Stimulated activated CD4-positive, alpha-beta T cell treated with anti-CD3 and anti-CD28 coated beads, TNF-alpha, amount 100 ng/mL, for 48 hours (primary cell): ENCODE measurements at places on chromosomes 11 and 22.

- no peak for DNase-seq
Measured at GRCh38 chr11:94032066-94032465, 10.9 kb downstream of the HEPHL1 start.

GRCh38 chr11:128404437-128404836 is 182.9 kb downstream of the ETS1 start:
- DNase-seq, result no peak

- DNase-seq, result no peak
Measured at GRCh38 chr11:104151404-104152204, 12.3 kb downstream of the PDGFD start.

- no peak for DNase-seq
Measured at GRCh38 chr11:134414766-134415765, 3.0 kb upstream of the B3GAT1 start.

GRCh38 chr11:36453678-36454077 is 56.4 kb downstream of the TRAF6 start:
- no peak for DNase-seq

GRCh38 chr11:8810540-8811301 is 100.3 kb upstream of the AKIP1 start:
- DNase-seq, result no peak

GRCh38 chr11:59418156-59418555 is 8.1 kb downstream of the OR5A2 start:
- no peak for DNase-seq

GRCh38 chr11:69326622-69327219 is 32.8 kb downstream of the MYEOV start:
- no peak for DNase-seq

GRCh38 chr11:45374653-45375059 is 88.5 kb upstream of the SYT13 start:
- DNase-seq, result no peak

- no peak for DNase-seq
Measured at GRCh38 chr11:73851046-73851764, 25.4 kb downstream of the COA4 start.

DNA sequence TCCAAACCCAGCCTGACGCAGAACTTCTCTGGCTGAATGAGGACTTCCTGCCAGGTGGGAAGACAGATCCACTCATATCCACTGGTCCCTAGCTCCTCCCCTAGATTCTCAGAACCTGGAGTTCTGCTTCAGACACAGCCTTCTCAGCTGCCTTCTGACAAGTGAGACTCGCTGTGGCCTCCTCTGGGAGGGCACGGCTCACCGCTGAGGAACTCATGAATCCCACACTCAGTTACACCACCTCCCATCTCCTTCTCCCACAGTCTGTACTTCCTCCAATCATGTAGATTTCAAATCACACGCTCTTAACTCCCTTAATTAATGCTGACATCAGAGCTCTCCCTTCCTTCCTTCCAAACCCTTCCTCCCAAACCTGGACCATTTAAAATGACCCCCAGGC is 86.4 kb upstream of the TMEM45B start:
- no peak for DNase-seq

DNA sequence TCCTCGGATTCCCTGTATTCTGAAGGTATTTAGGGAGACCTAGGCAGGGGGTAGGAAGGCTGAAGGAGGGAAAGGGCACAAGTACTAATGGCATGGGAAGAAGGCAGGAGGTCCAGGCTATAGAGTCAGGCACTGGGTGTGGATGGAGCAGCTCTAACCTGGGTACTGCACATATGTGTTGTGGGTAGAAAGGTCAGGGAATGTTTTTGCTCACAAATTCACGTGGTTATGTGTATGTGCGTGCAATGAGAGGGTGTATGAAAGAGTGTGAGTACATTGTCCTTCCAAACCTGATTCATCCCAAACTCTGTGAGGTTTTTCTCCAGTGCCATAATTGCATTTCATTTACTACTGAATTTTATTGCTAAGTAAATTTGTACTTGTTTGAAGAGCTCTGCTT is 23.2 kb downstream of the DNHD1 start:
- DNase-seq, result no peak

DNA sequence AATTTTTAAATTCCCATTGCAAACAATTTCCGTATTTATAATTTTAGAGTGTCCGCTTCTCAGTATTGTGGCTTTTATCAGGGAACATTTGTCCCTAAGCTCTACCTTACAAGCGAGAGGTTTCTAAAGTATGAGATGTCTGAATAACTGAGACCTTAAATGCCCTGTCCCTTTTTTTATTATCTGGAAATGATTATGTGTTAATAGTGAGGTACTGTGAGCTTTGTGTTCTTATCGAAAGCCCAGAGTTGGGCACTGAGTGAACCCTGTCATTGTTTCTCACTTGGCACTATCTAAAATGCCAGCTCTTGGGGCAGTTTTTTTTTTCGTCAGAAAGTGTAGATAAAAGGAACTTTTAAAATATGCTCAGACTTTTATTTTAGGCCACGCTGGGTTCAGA is 9.5 kb downstream of the CTTN start:
- DNase-seq, result no peak

DNA sequence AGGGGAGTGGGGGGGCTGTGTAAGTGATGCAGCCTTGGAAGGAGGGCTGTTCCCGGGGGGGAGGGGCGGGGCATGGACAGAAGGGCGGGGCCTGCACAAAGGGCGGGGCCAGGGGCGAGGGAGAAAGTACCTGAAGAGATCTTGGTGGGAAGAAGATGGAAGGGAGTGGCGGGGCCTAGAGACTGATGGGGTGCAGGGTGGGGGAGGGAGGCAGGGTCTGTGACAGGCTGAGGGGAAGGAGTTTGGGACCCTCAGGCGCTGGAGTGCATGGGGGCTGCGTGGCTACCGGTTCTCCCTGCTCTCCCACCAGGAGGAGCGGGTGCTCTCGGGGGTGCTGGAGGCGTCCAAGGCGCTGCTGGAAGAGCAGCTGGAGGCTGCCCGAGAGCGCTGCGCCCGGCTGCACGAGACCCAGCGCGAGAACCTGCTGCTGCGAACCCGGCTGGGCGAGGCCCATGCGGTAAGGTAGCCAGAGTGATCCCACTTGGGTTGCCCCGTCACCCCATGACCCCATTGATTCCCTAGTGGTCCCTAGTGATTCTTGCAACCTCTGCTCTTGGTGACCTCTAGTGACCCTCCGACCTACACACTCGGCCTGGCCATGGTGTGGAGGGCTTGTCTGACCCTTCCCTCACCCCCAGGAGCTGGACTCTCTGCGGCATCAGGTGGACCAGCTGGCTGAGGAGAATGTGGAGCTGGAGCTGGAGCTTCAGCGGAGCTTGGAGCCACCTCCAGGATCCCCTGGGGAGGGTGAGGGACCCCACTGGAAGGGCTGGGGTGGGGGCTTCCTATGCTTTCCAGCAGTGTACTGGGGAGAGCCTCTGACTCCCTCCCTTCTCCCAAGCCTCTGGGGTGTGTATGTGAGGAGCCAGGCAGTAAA is 3.1 kb downstream of the CCDC88B start:
- DNase-seq, result no peak

DNA sequence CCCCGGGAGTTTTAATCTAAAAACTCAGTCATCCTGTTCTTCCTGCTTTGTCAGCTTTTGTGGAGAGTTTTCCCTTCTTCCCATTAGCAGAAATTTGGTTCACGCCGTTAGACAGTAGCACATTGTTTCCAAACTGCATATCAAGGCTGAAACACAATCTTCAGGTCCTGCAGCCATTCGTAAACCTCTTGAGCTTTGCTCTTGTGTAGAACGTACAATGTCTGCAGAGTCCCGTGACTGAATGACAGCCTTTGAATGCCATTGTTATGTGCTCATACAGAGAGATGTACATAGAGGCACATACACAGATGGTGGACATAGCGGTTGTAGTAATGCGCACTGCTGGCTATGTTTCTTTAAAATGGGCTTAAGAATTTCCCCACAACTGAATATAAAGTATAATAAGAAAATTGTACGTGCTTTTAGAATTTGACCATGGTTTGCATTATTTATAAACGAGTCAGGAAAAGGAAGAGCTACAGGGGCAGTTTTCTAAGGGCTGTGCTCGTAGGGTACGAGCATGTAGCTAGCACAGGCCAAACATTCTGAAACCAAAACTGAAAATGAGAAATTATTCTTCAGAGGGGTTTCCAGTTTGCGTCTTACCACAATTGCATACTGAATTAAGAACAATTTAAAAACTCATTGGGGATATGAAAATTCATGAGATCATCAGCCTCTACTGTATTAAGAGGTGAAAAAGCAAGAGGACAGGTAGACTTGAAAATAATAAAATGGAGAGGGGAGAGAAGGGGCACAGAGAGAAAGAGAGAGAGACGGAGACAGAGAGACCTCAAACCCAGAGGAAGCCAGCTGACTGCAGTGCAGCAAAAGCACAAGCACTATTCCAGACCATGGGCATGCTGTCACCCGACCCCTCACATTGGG is 310.1 kb downstream of the CADM1 start:
- DNase-seq, result no peak

GRCh38 chr11:112017538-112017937 is 7.7 kb upstream of the DLAT start:
- no peak for DNase-seq

GRCh38 chr11:9771071-9771511 is 107.2 kb downstream of the SWAP70 start:
- no peak for DNase-seq

DNA sequence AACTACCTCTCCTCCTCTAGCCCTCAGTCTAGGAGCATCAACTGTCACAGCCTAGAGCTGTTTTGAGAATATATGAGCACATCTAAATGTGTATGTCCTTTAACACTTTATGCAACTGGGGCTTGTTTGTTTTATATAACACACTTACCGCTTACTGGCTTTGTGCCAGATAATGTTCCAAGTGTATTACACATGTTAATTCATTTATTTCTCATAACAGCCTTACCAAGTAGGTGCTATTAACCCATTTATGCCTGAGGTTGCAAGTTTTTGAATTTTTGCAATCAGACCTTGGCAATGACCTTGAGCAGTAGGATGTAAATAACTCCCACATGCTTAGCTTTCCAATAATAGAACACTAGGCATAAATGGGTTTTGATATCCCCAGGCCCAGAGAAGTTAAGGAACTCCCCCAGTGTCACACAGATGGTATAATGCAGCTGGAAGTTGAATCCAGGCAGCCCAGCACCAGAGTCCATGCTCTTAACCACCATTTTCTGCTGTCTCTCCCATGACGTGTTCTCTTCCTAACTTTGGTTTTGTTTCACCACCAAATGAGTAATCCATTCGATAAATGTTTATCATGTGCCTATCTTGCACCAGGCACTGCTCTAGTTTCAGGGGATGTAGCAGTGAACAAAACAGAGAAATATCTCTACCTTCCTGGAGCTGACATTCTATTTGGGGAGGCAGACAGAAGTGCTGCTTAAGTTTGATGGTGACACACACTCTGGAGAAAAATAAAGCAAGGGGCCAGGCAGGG is 23.1 kb downstream of the PRDM11 start:
- no peak for DNase-seq

DNA sequence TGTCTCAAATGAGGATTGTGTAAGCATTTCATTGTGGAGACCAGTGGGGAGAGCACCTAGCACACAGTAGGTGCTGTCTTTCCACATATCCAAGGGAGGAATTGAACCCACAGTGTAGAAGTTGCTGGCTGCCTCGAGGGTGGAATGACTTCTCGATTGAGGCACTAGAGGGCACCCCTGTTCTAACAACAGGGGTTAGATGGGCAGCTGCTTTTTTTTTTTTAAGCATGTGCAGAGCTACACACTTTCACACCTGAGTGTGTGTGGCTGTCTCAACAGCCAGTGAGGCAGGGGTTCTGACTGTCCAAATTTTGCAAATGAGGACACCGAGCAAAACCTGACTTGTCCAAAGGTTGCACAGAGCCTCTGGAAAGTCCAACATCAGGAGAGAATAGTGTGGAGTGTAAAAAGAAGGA is 118.2 kb upstream of the CRYBB3 start:
- no peak for DNase-seq

- no peak for DNase-seq
Measured at GRCh38 chr11:46208803-46209202, 68.7 kb upstream of the CREB3L1 start.

DNA sequence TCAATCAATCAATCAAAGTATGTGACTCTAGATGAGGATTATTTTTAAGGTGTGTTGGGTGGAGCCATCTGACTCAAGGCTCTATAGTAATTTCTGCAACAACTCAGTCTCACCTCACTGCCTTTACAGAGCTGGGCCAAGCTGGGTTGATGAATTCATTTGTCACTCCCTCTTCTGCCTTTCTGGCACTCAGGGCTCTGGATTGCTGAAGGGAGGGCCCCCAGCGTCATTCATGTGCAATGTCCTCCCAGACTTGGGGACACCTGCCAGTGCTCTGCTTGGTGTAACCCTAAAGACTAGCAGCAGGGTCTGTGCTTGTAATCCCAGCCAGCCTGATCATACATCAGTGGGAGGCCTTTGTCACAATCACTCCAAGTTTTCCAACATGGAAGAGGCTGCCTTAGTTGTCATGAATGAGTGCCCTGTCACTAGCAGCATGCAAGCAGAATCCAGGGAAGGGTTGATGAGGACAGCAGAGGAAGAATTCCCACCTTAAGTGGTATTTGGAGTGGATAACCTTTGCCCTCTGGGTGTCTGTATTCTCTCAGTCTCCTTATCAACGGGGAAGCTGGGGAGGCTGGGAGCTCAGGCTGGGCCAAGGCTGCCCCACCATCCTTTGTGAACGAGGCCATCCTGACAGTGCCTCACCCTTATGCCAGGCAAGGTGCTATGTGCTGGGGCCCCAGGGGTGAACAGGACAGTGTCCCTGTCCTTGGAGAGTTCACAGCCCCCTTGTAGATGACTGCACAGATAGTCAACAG is 2.0 kb upstream of the TP53I11 start:
- no peak for DNase-seq

- DNase-seq, result no peak
Measured at GRCh38 chr11:99601179-99601578, 580.4 kb downstream of the CNTN5 start.

- no peak for DNase-seq
Measured at GRCh38 chr11:83025267-83025704, 46.4 kb downstream of the RAB30 start.

GRCh38 chr11:64152841-64153691 is 12.8 kb downstream of the MACROD1 start:
- DNase-seq, result peak; percentile 48

GRCh38 chr22:28608546-28608945 is 71.1 kb downstream of the TTC28 start:
- no peak for DNase-seq

DNA sequence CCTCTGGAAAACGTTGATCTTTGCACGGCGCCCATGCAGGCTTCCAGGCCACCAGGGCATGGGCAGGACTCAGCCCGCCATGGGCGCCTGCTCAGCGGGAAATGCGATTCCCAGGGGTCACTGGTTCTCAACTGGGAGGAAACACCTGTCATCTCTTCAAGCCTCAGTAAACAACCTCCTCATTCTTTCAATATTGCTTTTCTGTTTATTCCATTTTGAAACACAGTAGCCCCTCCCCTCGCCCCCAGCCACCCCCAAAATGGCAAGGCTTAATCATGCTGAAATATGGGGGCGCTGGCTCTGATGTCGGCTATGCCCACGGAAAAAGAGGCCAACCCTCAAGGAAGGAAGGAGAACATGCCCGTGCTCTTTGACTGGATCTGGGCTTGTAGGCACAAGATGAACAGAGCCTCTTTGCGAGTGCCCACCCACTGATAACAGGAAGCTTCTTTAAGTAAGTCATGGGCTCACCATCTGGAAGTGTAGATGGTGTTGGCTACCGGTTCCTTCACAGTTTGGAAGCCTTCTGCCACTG is 594 bp upstream of the POU2AF1 start:
- DNase-seq, result no peak
